Fibroblast of skin of scalp (primary cell): ENCODE measurements at places on chromosomes 4 and X.

- no peak for DNase-seq
Measured at GRCh38 chrX:10135561-10136399, 21.0 kb upstream of the CLCN4 start.

- no peak for DNase-seq
Measured at GRCh38 chr4:114312338-114312737, 286.3 kb upstream of the UGT8 start.

DNA sequence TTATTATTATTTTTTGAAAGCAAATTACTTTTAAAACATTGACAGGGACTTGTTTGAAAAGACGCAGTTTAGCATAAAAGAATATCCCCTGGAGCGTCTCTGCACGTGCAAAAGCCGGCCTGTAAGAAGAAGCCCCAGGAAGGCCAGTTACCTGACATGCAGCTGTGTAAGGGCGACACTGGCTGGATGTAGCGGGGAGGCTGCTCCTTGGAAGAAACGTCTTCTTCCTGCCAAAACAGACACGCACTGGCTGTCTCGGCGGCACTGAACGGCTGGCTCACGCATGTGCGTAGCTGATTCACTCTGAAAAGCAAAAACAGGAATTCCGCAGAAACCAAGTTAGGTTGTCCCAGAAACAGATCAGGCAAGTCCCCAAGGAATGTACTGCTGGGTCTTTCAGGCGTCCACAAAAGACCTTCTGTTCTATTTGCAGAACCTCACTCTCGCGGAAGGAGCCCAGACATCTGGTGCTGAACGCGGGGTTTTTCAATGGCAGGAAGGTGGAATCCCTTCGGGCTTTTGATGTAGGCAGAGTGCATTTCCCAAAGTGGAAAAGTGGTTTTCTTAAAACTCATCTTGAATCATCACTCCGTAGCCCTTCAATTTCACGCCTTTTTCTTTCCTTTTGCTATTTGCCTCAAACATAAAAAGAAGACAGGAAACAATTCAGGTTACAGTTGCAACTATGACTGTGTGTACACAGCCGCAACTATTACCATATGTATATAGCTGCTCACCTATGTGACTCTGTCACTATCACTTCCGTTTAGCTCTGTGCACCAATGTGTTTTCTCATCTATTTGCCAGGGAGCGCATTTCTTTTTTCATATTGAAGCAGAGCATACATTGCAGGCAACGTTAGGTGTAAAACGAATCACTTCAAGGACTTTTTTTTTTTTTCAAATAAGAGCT lies 38.1 kb upstream of the ARSH start:
- peak; percentile 53 for DNase-seq

GRCh38 chr4:174116021-174116420 lies 167.4 kb downstream of the FBXO8 start:
- no peak for DNase-seq

GRCh38 chrX:30659421-30659820 lies 6.2 kb downstream of the GK start:
- DNase-seq = peak; percentile 85

- peak; percentile 85 for DNase-seq
Measured at GRCh38 chrX:46737462-46737861, 21.5 kb downstream of the SLC9A7 start.

DNA sequence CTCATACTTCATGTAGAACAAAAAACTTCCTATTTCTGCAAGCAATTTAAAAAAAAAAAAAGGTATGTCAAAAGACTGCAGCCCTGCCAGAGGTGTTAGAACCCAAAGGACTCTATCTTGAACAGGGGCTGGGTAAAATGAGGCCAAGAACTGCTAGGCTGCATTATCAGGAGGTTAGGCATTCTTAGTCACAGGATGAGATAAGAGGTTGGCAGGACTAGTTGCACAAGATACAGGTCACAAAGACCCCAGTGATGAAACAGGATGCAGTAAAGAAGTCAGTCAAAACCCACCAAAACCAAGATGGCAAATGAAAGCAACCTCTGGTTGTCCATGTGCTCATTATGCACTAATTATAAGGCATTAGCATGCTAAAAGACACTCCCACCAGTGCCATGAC lies 104.1 kb downstream of the ANOS1 start:
- no peak for DNase-seq

DNA sequence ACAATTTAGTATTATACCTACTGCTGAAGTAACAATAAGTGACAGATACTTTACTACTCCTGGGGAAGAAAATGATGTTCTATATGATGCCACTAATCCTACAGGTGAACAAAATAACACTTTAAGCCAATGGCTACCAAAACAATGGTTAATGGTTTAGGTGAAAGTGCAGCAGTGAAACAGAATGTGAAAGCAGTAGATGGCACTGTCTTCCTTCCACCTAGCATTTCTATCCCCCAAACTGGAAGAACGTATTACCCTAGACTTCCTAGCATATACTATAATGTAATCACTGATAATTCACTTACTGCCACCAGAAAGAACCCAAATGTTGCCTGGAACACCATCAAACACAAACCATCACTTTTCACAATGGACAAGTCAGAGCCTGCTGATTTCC lies 18.9 kb upstream of the CABS1 start:
- DNase-seq = no peak

- DNase-seq = peak; percentile 39
Measured at GRCh38 chr4:73721909-73722308, 18.5 kb upstream of the CXCL8 start.

GRCh38 chr4:113884655-113885054 lies 94.8 kb downstream of the ARSJ start:
- no peak for DNase-seq

DNA sequence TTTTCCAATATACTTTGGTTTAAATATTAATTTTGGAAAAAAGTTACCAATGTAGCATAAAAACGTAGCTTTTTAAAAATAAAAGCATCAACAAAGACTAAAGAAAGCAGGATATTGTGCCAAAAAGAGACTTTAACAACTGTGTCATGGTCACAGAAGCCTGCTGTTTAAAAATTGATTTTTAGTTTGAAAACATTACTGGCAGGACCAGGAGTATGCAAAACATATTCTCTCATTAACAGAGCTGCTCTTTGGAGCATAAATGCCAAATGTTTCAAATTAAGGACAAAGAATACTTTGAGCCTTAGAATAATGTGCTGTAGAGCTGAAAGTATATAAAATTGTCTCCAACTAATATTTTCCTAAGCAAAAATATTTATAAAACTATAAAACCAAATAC lies 279.0 kb downstream of the ARAP2 start:
- DNase-seq = no peak

GRCh38 chrX:7828594-7828993 lies 14.4 kb upstream of the VCX start:
- DNase-seq = no peak

- DNase-seq = no peak
Measured at GRCh38 chr4:113641025-113641431, 120.5 kb downstream of the CAMK2D start.
